BE2C (cell line): ENCODE measurements at places on chromosomes 13 and 19.

- DNase-seq, result no peak
These were observed 1545.1 kb upstream of the PCDH20 start for GRCh38 chr13:62960723-62961122.

DNA sequence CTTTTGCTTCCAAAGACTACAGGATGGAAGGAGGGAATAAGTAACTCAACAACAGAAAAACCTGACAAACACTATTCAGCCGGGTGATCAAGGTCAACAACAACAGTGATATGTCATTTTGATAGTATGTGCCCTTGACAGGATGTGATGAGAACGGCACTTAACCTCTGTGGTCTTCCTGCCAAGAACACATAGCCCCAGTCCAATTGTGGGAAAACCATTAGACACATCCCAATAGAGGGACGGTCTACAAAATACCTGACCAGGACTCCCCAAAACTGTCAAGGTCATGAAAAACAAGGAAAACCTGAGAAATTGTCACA lies 43.1 kb upstream of the AMER2 start:
- DNase-seq, result no peak

GRCh38 chr19:56273563-56274117 lies 1.1 kb downstream of the EDDM13 start:
- no peak for DNase-seq

GRCh38 chr13:45490068-45490467 lies 25.3 kb downstream of the COG3 start:
- DNase-seq, result no peak

DNA sequence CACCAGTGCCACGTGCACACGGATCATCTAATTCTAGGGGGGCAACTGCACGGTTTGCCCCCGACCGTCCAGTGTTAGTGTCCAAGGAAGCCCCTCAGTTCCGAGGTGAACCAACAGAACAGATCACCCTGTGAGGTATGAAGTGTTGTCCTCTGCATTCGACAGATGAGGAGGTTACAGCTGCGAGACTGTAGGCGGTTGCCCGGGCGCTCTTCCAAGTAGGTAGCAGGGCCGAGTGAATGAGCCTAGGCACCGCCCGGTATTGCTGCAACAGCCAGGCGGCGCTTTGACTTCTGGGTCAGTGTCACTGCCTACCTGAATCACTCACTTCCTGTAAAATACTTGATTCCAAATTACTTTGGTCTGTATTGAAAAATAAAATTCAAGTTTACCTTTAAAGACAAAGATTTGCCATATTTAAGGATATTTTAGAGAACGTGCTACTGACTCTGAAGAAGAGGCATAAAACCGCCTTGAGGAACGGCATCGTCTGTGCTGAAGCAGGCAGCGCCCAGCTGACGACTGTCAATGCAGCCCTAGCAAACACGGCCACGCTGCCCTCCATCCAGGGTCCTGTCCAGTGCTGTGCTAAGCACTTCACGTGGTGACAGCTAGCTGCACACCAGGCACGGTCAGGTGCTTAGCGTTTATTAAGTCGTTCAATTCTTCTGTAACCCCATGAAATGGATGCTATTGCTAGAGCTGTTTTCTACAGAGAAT lies 19.3 kb upstream of the RASA3 start:
- DNase-seq, result no peak

GRCh38 chr13:106533943-106534638 lies 1.4 kb downstream of the EFNB2 start:
- peak; percentile 65 for DNase-seq

GRCh38 chr13:80305737-80306136 lies 35.2 kb downstream of the SPRY2 start:
- DNase-seq, result no peak

- no peak for DNase-seq
These were observed 25.7 kb upstream of the C1QTNF9B start for GRCh38 chr13:23923031-23923430.

DNA sequence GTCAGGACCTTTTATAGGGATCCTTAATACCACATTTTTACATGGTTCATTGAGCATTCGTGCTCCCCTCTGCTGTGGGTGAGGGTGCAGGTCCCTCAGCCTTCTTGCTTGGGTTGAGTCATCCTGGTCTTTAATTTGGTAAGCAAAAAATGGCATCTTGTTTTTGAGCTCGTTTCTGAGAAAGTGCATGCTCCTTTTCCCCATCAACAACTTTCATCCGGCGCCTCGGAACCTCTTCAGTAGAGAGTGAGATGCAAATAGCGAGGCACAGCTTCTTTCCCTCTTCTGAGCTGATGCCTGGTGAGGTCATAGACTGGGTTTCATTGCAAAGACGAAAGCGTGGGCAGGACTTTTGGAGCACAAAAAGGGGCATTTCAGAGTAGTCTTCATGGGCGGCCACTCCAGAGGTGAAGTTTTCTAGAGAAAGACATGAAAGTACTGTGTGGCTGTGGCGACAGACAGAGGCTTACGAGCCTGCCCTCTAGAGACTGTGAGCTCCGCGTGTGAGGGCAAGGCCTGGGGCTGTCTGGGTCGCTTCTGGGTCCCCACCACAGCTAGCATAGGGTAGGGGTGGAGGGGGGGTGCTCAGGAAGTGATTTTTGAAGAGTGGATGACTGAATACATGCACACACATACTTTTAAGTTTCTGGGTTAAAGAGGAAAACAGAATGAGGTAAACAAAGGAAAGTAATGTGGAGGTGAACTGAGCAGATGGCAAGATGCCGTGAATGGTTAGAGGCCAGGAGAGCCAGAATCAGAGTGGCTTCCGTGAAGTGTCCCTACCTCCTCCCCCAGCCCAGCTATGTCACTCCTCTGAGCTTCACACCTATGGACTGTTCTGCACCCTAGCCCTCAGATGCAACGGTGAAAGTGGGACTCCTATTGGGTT lies 44.3 kb downstream of the BBC3 start:
- DNase-seq, result no peak

- no peak for DNase-seq
These were observed 45.3 kb downstream of the FNDC3A start for GRCh38 chr13:49020940-49021553.

GRCh38 chr19:5205381-5205780 lies 135.2 kb downstream of the PTPRS start:
- DNase-seq, result no peak

DNA sequence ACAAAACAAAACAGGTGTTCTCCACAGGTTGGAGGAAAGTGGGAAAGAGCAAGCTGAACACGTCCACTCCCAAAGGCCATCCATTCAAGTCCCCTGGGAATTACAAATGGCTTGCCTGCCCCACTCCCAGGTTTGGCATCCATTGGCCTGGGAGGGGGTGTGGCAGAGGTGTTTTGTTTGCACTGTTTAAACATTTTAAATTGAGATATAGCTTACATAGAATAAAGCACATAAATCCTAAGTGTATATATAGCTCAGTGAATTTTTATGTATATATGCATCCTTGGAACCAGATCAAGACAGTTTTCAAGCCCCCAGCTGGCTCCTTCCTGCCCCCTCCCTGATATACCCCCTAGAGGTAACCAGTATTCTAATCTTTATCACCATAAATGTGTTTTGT lies 12.7 kb downstream of the SLC25A42 start:
- DNase-seq, result no peak

- no peak for DNase-seq
These were observed 10.1 kb downstream of the MIER2 start for GRCh38 chr19:334296-335071.

DNA sequence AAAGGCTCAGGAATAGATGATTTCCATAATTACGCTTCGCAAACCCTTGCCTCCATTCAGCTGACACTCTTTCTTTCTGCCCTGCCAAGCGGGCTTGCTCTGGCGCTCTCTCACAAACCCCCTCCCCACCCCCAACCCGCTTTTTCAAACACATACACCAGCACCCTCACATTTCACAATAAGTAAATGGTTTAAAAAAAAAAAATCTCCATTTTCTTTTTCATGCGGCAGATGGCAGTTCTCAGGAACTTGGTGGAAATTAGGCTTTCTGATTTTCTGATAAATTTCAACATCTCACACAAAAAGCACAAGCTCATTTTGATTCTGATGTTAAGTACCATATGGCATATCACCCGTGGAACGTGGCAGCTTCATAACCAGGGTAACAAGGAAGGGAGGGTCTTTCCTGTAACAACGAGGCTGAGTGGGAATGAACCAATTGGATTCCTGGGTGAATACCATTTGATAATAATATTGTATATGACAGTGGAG lies 43.8 kb downstream of the C13orf42 start:
- no peak for DNase-seq

GRCh38 chr13:91722267-91722884 lies 324.0 kb downstream of the GPC5 start:
- peak; percentile 9 for DNase-seq

DNA sequence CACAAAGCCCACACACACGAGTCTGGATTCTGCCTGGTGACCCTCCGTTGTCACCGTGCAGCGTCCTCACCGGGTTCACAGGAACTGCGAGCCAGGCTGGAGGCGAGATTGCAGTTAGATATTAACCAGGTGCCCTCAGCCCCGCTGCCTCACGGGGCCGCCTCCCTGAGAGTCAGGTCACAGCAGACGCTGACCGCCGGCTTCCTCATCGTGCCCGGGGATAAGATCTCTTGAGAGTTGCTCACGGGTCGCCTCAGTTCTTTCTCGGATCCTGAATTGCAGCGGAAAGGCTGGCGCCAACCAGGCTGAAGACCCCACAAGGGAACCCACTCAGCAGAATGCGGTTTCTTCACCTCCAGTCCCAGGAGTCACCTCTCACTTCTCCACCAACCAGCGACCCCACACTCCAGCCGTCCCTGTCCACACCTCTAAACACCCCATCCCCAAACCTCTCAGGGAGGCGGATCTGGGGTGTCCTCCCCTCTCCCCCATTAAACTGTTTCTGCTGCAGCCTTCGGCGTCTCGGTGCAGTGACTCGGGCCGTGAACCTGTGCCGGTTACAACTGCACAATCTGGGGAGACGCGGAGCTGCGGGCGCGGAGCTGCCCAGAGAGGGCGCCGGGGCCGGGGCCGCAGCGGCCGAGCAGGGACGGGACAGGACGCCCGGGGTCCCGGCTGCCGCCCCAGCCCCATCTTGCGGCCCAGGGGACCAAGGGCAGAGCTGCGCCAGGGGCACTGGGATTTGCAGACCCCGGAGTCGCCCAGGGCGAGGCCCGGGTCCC lies 591 bp downstream of the ZNF823 start:
- peak; percentile 54 for DNase-seq

GRCh38 chr13:111531505-111531904 lies 211.1 kb downstream of the TEX29 start:
- no peak for DNase-seq

DNA sequence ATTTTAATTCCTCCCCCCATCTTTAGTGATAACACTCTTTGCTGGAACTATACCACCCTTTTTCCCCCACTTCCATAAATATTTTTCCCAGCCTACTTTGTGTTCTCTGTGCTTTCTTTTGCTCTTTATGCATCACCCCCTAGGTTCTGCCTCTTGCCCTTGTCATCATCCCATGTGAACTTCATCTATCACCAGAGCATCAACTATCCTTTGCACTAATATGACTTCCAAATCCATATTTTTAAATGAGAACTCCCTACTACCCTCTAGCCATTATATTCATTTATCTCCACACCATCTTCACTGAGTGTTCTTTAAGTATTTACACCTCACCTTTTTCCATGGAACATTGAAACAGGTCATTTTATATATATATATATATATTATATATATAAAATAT lies 452.7 kb downstream of the FOXO1 start:
- no peak for DNase-seq

DNA sequence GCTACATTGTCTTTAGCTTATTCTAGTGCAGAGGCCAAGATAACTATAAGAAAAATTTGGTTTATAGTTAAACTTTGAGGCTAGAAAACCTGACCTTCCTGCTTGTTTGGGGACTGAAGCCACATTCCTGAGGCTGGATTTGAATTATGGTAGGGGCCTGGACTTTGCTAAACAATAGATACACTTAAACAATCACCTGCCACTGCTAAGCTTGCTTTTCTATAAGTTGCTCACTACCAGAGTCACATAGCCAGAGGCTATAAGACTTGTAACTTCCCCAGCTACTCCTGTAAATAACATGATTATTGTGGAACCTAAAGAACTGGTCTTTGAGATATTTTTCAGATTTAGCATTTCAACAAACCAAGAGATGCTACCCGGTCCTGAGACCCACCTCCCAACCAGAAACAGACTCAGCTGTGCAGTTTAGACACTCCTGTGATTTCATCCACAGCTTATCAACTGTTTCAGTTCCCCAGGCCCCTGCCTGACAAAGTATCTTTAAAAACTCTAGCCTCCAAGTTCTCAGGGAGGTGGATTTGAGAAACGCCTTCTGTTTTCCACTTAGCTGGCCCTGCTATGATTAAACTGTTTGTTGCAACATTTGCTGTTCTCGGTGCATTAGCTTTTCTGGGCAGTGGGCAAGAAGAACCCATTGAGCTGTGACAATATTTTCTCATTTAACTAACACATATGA lies 77.7 kb downstream of the MIPEP start:
- no peak for DNase-seq

DNA sequence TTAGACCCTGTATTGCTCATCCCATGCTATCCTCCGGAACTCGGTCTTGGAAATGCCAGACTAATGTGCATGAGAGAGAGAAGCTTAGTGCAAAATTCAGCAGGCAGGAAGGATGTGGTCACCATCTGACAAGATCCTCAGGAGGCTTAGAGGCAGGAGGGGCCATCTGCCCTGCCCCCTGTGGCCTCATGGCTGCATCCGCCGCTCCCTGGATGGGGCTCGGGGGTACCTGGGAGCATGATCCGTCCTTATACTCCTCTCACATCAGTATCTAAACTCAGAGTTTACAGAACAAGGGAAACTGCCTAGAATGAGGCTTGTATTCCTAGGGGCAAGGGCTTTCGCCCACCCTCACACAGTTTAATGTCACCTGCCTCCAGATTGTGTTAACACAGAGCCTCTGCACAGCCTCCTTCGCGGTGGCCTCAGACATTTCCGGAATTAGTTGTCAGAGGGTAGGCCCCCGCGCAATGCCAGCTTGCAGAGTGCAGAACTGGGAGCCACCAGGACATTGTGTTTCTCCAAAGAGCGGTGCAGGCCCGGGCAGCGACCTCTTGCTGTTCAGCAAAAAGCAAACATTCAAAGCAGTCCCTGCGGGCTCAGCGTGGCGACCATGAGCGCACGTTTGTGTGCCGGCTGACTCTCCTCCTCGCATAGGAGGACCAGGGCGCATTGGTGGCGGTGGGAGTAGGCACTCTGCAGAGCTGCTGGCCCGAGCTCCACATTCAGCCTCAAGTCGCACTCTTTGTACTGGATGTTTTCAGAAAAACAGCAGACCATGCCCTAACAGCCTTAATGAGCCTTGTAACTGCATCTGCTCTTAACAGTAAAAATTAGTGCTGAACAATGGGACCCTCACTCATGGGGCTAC lies 39.1 kb downstream of the GPR12 start:
- DNase-seq, result no peak

DNA sequence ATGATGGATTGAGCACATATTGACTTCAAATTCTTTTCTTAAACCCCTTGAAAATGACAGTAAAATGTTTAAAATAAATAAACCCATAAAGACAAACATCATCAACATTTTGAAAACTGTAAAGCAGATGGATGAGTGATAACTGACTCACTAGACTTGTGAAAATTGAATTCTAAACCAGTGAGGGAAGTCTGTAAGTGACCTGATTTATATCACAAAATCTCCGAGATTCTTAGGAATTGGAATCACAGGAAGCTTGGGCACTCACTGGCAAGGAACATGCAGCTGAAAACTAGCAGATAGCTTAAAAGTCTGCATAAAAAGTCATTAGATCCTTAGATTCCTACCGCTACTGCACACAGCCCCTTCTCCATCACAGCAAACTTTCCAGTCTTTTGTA lies 51.3 kb upstream of the TSC22D1 start:
- no peak for DNase-seq
